ENCODE measurements at places on chromosomes 1 and 21.

GRCh38 chr1:117653732-117654492, 48.1 kb downstream of the TENT5C start:
- no peak for DNase-seq

DNA sequence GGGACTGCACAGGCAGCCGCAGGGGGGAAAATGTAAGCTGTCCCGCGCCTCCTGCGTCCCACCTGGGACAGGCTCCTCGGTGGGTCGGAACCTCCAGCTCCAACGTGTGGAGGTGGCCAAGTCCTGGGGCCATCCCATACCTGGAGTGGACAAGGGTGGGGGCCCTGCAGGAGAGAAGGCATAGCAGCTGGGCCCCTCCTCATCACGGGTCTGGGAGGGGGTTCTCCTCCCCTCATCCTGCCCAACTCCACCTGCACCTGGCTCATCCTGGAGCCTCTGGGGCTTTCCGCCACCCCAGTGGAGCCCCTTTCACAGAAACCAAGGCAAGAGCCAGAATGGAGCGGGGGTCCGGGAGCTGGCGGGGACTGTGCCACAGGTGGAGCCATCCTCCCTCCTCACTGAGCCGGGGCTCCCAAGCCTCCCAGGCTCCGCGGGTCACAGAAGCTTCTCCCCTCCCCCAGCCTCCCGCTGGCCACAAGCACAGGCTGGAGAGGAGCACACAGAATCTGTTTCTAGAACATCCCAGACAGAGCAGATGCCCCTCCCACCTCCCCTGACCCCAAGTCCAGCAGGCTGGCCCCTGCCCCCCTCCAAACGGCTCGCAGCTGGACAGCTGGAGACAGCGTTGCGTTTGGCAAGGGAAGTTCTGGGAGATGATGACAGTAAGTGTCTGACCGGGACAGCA, 65.8 kb downstream of the MEGF6 start:
- DNase-seq = no peak

GRCh38 chr1:172720339-172720738, 61.4 kb downstream of the FASLG start:
- no peak for DNase-seq

DNA sequence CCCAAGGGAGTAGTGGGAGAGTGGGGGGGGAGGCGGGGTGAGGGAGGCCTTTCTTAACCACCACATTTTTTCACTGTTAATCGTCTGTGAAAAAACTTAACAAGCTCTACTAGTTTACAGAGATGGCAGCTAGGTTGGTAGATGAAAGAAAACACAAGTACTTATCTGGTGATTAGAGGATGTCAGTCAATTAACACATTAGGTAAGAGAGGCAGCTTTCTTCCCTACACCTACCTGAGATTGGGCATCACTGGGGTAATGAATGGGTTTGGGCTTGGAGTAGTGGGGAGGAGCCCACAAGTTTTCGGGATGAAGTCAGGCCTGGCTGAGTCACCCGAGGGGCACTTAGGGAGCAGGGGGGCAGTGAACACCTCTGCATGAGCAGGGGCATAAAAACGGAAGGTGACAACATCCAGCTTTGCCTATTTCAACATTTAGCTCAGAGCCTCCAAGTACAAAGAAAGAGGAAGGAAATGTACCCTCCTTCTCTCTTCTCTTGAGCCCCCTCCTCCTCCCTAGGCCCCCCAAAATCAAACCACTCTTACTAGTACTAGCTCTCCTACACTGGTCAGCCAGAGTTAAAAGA, 2.5 kb downstream of the LBR start:
- no peak for DNase-seq

DNA sequence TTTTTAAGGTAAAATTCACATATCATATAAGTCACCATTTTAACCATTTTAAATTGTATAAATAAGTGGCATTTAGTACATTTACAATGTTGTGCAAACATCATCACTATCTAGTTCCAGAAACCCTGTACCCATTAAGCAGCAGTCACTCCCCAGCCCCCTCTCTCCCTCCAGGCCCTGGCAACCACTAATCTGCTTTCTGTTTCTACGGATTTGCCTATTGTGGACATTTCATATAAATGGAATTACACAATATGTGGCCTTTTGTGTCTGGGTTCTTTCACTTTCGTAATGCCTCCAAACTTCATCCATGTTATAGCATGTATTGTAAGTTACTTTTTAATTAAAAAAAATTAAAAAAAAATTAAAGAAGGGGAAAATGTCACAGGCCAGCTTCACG, 58.0 kb upstream of the RAB3GAP2 start:
- no peak for DNase-seq

GRCh38 chr1:114338191-114338890, 172.7 kb downstream of the TRIM33 start:
- no peak for DNase-seq

DNA sequence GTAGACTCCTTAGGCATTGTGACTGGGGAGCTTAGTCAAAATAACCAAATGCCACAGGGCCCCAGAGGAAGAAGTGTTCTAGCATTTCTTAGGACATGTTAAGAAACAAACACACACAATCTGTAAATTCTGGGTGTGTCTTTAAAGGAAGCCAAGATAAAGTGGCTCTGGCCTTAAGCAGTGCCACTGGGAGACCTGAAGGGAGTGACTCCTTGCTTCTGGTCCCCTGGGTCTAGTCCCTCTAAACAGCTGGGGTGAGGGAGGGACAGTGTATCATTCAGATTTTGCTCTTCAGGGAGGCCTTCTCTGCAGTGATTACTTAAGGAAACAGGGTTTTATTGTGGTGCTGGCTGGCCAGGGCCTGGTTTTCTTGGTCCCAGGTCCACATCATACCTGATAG, 9.1 kb upstream of the PROK1 start:
- no peak for DNase-seq

DNA sequence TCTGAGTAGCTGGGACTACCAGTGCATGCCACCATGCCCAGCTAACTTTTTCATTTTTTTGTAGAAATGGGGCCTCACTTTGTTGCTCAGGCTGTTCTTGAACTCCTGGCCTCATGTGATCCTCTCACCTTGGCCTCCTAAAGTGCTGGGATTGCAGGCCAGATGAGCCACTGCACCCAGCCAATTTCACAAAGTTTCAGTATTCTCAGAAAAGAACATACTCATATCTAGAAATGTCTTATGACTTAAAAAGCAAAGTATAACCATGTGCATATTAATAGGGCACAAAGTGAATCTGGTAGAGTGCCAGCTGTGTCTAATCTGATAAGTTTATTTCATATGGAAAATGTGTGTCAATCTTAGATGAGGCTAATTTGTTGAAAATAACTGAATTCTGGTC, 87.5 kb upstream of the CACYBP start:
- no peak for DNase-seq

DNA sequence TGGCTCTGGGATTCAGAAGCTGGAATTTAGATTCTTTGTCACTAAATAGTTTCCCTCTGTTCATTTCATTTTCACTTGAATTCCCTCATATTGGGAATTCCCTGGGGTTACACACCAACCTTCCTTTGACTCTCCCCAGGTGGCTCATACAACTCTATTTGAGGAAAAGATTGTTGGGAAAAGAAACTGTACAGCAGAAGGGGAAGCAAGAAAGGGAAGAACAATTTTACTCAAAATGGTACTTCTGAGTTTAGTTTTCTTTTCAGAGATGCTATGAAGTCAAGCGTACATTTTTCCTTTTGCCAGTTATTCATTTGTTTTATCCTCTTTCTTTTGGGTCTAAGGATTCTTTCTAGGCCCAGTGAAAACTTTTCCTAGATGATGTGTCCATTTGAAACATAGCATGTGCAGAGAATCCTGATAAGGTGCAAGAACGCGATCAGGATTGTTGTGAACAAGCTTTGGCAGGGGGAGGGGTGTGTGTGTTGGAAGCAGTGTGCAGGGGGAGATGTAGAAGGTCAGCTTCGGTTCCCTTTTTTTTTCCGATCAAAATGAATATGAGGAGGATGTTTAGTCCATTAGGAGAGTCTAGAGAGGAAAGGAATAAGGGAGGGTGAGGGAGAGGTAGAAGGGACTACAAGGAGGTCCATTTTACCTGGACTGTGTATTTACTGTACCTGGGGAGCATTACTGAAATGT, 26.8 kb upstream of the CD1D start:
- DNase-seq = no peak

- no peak for DNase-seq
These were observed 14.5 kb downstream of the SCYL3 start for GRCh38 chr1:169879034-169879840.

GRCh38 chr1:54381524-54381923, 24.7 kb downstream of the SSBP3 start:
- DNase-seq = no peak

- DNase-seq = no peak
These were observed 36.5 kb downstream of the ZMYND12 start for GRCh38 chr1:42419126-42419821.

DNA sequence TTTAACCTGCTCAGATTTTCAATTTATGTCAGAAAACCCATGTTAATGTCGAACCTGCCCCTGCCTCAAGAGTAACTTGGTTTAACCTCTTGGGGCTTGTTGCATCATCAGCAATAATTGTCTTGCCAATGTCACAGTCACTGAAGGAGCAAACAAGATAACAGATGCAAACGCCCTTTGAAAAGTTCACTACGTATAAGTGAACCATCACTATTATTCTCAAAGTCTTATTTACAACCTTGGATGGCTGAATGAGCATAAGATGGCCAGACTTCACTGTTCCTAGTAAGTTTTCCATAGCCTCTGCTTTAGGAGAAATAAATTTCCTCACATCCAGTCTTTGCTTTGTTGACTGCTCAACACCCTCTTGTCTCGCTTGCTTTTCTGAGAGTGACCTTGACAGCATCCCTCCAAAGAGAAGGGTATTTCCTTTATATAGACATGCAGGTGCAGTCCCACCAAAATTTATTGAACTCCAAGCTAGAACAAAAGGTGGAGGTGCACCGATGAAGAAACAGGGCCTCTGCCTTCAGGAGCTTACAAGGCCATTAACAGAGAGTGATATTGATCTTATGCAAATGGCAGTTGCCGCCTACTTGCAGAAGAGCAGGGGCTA, 749 bp upstream of the LRIG2 start:
- no peak for DNase-seq

- no peak for DNase-seq
These were observed 12.1 kb upstream of the CDK11B start for GRCh38 chr1:1670866-1671265.

- no peak for DNase-seq
These were observed 54.6 kb upstream of the POU2F1 start for GRCh38 chr1:167165948-167166689.

GRCh38 chr1:111924786-111925185, 64.7 kb downstream of the KCND3 start:
- no peak for DNase-seq

- DNase-seq = no peak
These were observed 42.4 kb downstream of the MEF2D start for GRCh38 chr1:156458181-156458503.

- DNase-seq = no peak
These were observed 76.7 kb upstream of the ZNF326 start for GRCh38 chr1:89918127-89918793.

DNA sequence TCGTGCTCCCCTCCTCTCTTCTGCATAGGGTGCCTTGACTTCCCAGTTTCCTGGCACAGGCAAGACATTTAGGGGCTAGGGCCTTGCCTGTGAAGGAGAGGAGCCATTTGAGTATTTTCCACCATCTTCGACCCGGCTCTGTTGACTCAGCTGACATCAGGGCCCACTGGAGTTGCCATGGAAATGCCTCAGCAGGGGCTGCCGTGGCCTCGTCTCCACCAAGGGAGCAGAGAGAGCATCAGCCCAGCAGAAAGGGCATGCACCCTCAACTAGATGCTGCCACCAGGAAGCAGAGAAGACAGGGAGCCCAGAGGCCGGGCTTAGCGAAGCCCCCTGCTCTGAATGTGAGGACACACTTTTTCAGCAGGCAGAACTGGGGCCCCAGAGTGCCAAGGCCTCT, 101.9 kb upstream of the ACTL8 start:
- DNase-seq = no peak

DNA sequence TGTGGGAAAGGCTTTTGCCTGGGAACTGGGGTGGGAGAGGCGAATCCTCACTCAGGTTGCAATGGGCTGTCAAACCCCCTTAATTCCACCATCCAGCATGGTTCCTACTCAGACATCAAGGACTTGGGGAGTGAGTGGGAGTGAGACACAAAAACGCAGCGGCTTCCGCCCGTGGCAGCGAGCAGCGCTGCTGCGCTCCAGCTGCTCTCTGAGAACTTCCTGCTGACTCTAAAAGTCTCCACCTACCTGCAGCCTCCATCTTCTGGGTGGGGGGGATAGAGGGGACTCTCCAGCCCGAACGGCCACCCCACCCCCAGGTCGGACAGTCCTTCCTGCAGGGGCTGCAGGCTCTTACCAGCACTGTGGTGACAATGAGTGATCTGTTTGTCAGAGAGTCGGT, 184.4 kb downstream of the GRIK3 start:
- no peak for DNase-seq

DNA sequence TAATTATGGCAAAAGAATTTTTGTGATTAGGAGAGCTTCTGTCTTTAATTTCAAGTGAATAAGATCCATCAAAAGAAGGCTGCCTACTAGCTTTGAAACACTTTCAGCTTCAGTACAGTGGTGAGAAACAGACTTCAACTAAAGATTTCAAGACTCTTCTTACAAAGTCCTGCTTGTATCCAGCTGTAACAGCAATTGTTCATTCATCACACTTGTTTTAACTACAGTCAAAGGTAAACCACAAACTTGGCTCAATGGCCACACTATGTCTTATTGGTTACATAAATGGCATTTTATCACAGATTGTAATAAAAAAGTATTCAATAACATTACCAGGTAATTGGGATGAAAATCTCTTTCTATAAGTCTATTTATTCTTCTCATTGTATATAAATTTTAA, 59.2 kb downstream of the WARS2 start:
- no peak for DNase-seq

- no peak for DNase-seq
These were observed 49.5 kb upstream of the ACOT11 start for GRCh38 chr1:54498383-54499096.

DNA sequence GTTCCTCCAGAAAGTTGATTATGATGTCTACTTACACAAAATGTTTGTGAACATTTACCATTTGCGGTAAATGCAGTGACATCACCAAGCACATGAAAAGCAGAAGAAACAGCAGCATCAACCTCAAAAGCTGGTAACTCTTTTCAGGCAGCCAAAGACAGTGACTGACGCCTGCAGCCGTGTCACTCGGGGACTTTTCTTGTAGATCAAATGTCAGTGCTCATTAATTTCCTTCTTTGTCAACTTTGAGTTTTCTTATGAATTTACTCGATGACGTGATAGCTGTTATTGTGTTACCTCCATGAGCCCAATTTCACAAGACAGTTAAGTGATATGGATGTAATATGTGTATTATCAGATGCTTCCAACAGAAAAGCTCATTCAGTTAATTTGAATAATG, 92.5 kb downstream of the RIPK4 start:
- DNase-seq = no peak

DNA sequence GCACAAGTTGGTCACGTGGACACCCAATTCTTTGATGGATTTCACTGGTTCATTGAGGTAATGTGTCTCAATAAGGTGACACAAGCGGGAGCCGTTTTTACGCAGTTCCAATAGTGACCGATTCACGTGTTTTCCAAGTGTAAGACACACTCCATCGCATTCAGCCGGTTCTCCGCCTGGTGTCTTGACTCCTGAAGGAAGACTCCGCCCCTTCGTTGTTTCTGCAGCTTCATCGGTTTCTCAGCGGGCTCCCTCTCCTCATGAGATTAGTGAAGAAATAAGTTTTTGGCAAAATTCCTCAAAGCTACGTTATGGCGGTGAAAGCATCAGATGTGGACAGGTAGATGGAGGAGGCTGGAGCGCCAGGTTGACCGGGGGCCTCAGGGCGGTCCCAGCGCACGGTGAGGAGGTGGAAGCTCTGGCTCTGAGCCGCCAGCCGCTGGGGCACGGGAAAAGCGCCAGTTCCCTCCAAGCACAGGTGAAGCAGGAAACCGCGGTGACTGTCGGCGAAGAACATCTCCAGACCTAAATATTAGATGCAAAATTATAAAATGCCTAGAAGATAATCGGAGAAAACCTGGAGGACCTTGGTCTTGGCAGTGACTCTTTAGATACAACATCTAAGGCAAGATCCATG, 21.0 kb downstream of the CD2 start:
- no peak for DNase-seq

Data from midbrain (tissue), 1 donor.